ENCODE measurements at places on chromosomes 16 and 17. TPM values are rescaled to one million over a fixed set of nuclear protein-coding genes. Genes with fewer than 3 reads are reported as not detected.

The EPX gene
- total RNA-seq: not detected

The WNT9B gene
- total RNA-seq: 22.1 TPM

The CACNA1H gene
- total RNA-seq: 9.4 TPM

The CCDC78 gene
- total RNA-seq: 0.43 TPM

The ORC6 gene
- total RNA-seq: 1.8 TPM

GRCh38 chr17:20989991-20990855 lies 52.6 kb downstream of the USP22 start:
- DNase-seq: no peak
- no peak overlapping the region for H3K4me3 ChIP-seq
- H3K36me3 ChIP-seq: no peaks in the 10 kb centered on the region
- no peaks in the 10 kb centered on the region for H3K27me3 ChIP-seq
- no peak overlapping the region for H3K27ac ChIP-seq

- no peaks in the 10 kb centered on the region for H3K27me3 ChIP-seq
- DNase-seq: no peak
- H3K36me3 ChIP-seq: no peaks in the 10 kb centered on the region
- no peaks in the 10 kb centered on the region for H3K4me1 ChIP-seq
- H3K27ac ChIP-seq: no peak overlapping the region
- H3K4me3 ChIP-seq: no peak overlapping the region
These were observed 267.8 kb downstream of the CA10 start for GRCh38 chr17:51890710-51891109.

GRCh38 chr17:42928714-42929496 lies 28.3 kb downstream of the G6PC1 start:
- no peaks in the 10 kb centered on the region for H3K27me3 ChIP-seq
- H3K36me3 ChIP-seq: no peaks in the 10 kb centered on the region
- H3K4me3 ChIP-seq: no peak overlapping the region
- peak overlapping the region; percentile 64 for H3K27ac ChIP-seq
- H3K4me1 ChIP-seq: no peaks in the 10 kb centered on the region

DNA sequence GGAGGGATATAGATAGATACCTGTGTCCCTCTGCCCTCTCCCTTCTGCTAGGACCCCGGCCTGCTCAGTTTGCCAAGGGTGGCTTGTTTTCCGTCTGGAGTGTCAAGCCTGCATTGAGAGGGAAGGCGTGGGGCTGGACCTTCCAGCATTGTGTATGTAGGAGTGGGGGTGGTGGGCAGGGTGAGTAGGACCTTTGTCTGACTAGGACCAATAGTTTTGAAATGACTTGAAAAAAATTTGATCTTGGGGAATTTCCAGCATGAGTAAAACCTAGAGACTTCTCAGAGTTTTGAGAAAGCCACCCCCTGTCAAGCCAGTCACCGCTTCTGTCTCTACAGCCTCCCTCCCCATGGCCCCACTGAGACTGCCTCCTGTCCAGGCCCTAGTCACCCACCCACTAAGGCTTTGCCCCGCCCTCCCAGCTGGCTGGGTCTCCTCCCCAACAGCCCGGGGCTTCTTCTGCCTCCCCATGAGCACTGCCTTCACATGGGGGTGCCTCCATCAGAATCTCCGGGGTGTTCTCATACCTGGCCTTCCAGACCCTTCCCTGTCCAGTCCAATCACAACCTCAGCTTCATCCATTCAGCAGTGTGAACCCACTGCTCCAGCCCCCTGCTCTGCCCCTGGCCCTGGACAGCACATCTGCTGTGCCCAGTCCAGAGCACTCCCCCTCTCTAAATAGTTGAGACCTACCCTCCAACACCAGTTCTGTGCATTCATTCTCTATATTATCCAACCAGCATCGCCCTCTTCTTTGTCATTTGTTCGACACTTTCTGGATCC lies 207.0 kb downstream of the MSI2 start:
- no peak for DNase-seq
- H3K4me1 ChIP-seq: no peaks in the 10 kb centered on the region
- H3K27me3 ChIP-seq: no peaks in the 10 kb centered on the region
- H3K4me3 ChIP-seq: no peak overlapping the region
- H3K27ac ChIP-seq: no peak overlapping the region

GRCh38 chr17:4440690-4441686 lies 7.2 kb downstream of the SPNS3 start:
- no peak overlapping the region for H3K4me3 ChIP-seq
- no peaks in the 10 kb centered on the region for H3K4me1 ChIP-seq
- no peak for DNase-seq
- H3K36me3 ChIP-seq: no peaks in the 10 kb centered on the region

- no peaks in the 10 kb centered on the region for H3K4me1 ChIP-seq
- DNase-seq: no peak
- no peaks in the 10 kb centered on the region for H3K27me3 ChIP-seq
- no peaks in the 10 kb centered on the region for H3K36me3 ChIP-seq
These were observed 40.4 kb upstream of the DNAH9 start for GRCh38 chr17:11557727-11558452.

DNA sequence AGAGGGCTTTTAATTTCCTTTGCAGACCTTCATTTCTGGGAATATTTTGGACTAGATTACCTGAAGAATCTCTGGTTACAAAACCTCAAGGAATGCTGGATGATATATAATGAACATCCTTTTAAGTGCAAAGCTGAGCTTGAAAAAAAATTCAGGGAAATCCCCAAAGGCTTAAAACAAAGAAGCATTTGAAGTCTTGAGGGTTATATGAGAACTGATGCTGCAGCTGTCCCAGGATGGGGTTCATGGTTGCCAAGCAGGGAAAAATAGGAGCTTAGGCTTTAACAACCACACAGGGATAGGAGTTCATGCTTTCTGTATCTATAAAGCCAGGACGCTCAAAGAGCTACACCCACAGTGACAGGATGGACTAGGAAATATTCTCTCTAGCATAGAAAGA lies 150.4 kb upstream of the IRX5 start:
- no peak for DNase-seq
- no peaks in the 10 kb centered on the region for H3K4me1 ChIP-seq
- no peak overlapping the region for H3K27ac ChIP-seq

- H3K27ac ChIP-seq: no peak overlapping the region
- H3K4me3 ChIP-seq: no peak overlapping the region
- DNase-seq: no peak
- no peaks in the 10 kb centered on the region for H3K4me1 ChIP-seq
These were observed 35.4 kb upstream of the ARL6IP1 start for GRCh38 chr16:18836702-18837101.

DNA sequence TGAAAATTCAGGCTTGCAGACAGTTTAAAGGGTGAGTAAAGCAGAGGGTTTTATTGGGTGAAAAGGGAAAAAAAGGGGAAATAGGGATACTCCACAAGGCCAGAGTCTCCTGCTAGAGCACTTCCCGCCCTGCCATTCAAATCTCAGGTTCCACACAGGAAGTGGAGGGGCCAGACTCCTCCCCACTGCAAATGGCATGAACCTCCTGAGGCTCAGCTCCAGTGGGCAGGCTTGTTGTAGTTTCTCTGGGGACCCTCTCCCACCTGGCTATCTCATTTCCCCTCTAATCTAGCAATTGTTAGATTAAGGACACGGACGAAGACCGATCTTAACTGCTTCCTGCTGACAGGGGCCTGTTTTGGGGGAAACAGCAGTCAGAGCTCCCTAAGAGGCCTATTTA lies 43.4 kb downstream of the TAOK1 start:
- no peaks in the 10 kb centered on the region for H3K36me3 ChIP-seq
- no peaks in the 10 kb centered on the region for H3K27me3 ChIP-seq
- no peak for DNase-seq
- no peak overlapping the region for H3K4me3 ChIP-seq
- H3K27ac ChIP-seq: no peak overlapping the region

DNA sequence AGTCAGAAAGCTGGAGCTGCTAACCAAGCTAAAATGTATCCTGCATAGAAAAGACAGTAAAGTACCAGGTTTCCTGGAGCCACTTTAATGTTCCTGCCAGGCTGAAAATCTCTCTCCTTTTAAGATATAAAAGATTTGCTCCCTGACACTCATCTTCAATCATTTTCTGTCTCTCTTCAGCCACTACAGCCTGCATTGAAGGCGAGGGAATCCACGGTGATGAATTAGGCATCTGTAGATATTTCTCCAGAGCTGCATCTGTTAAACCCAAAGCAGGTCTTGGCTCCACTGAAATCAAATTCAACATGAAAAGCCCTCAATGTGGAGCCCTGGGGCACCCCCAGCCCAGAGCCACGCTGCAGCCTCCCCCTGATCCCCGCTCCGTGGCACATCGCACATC lies 94.7 kb upstream of the CRHR1 start:
- H3K4me3 ChIP-seq: no peak overlapping the region
- H3K36me3 ChIP-seq: no peaks in the 10 kb centered on the region
- no peaks in the 10 kb centered on the region for H3K4me1 ChIP-seq

GRCh38 chr16:85619101-85619891 lies 6.2 kb downstream of the GSE1 start:
- no peak overlapping the region for H3K4me3 ChIP-seq
- no peaks in the 10 kb centered on the region for H3K27me3 ChIP-seq
- no peak overlapping the region for H3K27ac ChIP-seq
- DNase-seq: no peak

GRCh38 chr16:89864527-89864820 lies 8.9 kb upstream of the TCF25 start:
- H3K4me1 ChIP-seq: peaks cover 8% of the 10 kb centered on the region
- no peak for DNase-seq
- H3K27me3 ChIP-seq: no peaks in the 10 kb centered on the region
- peak overlapping the region; percentile 51 for H3K27ac ChIP-seq
- no peak overlapping the region for H3K4me3 ChIP-seq
- H3K36me3 ChIP-seq: no peaks in the 10 kb centered on the region

GRCh38 chr17:40019140-40019991 lies 4.1 kb downstream of the CSF3 start:
- peak overlapping the region; percentile 51 for H3K27ac ChIP-seq
- H3K36me3 ChIP-seq: peaks cover 44% of the 10 kb centered on the region
- no peaks in the 10 kb centered on the region for H3K27me3 ChIP-seq
- H3K4me1 ChIP-seq: no peaks in the 10 kb centered on the region
- H3K4me3 ChIP-seq: no peak overlapping the region
- DNase-seq: no peak

- no peak overlapping the region for H3K4me3 ChIP-seq
- H3K27me3 ChIP-seq: no peaks in the 10 kb centered on the region
- DNase-seq: no peak
These were observed 6.3 kb upstream of the SLC38A8 start for GRCh38 chr16:84048871-84049270.

DNA sequence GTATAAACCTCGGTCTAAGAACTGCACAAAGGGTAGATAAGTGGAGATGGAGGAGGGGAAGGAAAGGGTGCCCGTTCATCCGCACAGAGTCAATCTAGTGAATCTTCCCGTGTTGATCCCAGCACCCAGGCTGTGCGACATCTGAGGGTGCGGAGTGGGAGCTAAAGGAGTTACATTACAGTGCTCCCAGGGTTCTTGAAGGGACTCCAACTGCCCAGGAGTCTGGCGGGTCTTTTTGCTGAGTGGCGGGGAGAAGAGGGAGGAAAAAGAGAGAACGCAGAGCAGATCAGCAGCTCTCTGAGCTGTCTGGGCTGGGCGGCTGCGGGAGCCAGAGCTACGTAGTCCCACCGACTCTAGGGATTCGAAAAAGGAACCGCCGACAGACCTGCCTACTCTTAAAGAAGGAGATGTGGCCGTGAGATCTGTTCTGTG lies 1.6 kb upstream of the CA10 start:
- DNase-seq: no peak
- peaks cover 4% of the 10 kb centered on the region for H3K27me3 ChIP-seq
- H3K4me3 ChIP-seq: no peak overlapping the region
- H3K4me1 ChIP-seq: no peaks in the 10 kb centered on the region
- H3K36me3 ChIP-seq: no peaks in the 10 kb centered on the region
- H3K27ac ChIP-seq: no peak overlapping the region

DNA sequence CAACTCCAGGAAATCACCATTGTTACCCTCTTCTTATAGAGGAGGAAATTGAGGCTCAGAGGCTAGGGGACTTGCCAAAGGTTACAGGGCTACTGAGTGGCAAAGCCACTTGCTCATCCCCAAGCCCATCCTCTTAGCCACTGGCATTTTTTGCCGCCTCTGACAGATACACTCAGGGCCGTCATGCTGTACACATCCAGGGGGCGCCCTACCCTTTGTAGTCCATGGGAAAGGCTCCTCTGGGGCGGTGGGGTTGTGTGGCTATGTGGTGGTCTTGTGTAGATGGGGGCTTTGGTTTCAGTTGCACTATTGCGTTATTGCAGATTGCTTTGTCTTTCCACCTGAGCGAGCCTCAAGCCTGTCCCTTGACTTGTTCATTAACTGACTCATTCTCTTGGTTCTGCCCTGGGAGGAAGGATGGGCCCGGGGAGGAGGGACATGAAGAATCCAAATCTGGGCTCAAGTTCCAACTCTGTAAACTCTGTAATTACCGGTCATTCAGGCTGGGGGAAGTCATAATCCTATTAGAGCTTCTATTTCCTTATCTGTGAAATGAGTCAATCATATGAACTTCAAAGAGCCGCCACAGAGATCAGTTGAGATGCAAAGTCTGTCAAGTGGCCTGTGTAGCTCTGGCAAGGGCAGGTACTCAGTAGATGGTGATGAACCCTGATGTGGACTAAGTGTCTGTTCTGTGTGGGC lies 2.8 kb downstream of the NOS2 start:
- DNase-seq: no peak
- H3K27ac ChIP-seq: no peak overlapping the region
- H3K4me3 ChIP-seq: no peak overlapping the region
- H3K4me1 ChIP-seq: peaks cover 13% of the 10 kb centered on the region
- no peaks in the 10 kb centered on the region for H3K36me3 ChIP-seq
- H3K27me3 ChIP-seq: no peaks in the 10 kb centered on the region

DNA sequence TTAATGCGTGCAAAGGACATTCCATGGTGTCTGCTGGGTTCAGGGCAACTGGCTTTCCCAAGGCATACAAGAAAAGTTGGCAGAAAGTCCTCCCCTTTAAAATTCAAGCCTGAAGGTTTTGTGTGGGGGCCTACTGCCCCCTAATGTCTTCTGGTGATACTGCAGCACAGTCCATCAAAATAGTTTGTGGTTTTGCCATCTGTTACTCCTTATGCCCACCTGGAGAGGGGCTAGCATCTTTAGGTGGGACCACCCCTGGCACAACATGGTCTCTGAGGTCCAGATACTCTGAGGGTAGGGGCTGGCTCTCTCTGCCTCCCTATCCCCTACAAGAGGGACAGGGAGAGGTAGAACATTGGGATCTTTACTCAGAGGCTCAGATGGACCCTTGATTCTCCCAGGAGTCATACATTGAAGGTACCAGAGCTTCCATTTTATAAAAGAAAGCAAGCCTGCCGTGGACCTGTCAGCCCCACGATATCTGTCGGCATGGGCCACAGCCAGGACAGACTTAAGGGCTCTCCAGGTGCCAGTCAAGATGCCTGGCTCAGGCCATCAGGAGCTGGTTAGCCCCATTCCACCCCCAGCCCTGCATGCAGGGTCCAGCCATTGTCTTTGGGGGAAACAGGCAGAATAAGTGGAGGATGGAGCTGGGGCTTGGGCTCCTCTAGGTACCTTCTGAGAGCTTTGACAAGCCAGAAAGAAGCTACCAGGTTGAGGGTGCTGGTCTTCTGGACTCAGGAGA lies 6.3 kb downstream of the ESRP2 start:
- H3K4me3 ChIP-seq: no peak overlapping the region
- H3K4me1 ChIP-seq: no peaks in the 10 kb centered on the region
- no peak overlapping the region for H3K27ac ChIP-seq
- H3K36me3 ChIP-seq: no peaks in the 10 kb centered on the region
- no peak for DNase-seq
